Activated CD8-positive, alpha-beta T cell treated with anti-CD3 and anti-CD28 coated beads for 36 hours (primary cell): ENCODE measurements at places on chromosomes 7 and 10. TPM values are rescaled to one million over a fixed set of nuclear protein-coding genes. Genes with fewer than 3 reads are reported as not detected.
A peak's percentile ranks its signal among the peaks of the same experiment; 100 is the strongest.

GRCh38 chr10:116211682-116212081 lies 61.3 kb downstream of the GFRA1 start:
- no peak for DNase-seq
- H3K27ac ChIP-seq = no peak overlapping the region
- no peaks in the 10 kb centered on the region for H3K36me3 ChIP-seq
- no peaks in the 10 kb centered on the region for H3K4me1 ChIP-seq
- no peaks in the 10 kb centered on the region for H3K27me3 ChIP-seq

- H3K4me3 ChIP-seq = no peak overlapping the region
- no peak for DNase-seq
- no peaks in the 10 kb centered on the region for H3K4me1 ChIP-seq
- H3K36me3 ChIP-seq = no peaks in the 10 kb centered on the region
- no peak overlapping the region for H3K27ac ChIP-seq
- H3K27me3 ChIP-seq = no peaks in the 10 kb centered on the region
Observed at GRCh38 chr7:148483515-148484308, 106.9 kb upstream of the C7orf33 start.

- DNase-seq = no peak
- H3K27me3 ChIP-seq = no peaks in the 10 kb centered on the region
- H3K4me3 ChIP-seq = no peak overlapping the region
- H3K27ac ChIP-seq = no peak overlapping the region
- peaks cover 20% of the 10 kb centered on the region for H3K36me3 ChIP-seq
- H3K4me1 ChIP-seq = peaks cover 39% of the 10 kb centered on the region
Observed at GRCh38 chr7:135670179-135670578, 7.9 kb downstream of the STMP1 start.

GRCh38 chr10:8054244-8054493 lies 319 bp upstream of the GATA3 start:
- H3K4me1 ChIP-seq = peaks cover 31% of the 10 kb centered on the region
- H3K27me3 ChIP-seq = peaks cover 16% of the 10 kb centered on the region
- DNase-seq = no peak
- H3K36me3 ChIP-seq = peaks cover 30% of the 10 kb centered on the region
- peak overlapping the region; percentile 89 for H3K4me3 ChIP-seq

The FAM25C gene
- not detected for total RNA-seq

The OR2A5 gene
- total RNA-seq = not detected

The SLC35G1 gene
- total RNA-seq = 3.2 TPM
